ENCODE measurements at places on chromosomes 4 and X. TPM values are rescaled to one million over a fixed set of nuclear protein-coding genes. Genes with fewer than 3 reads are reported as not detected.

Gene KIT
- total RNA-seq = 48.9 TPM

Gene STOX2
- 6.4 TPM for total RNA-seq

Gene PTTG2
- 2.4 TPM for total RNA-seq

Gene ZXDA
- total RNA-seq = 9.9 TPM

Gene HEPH
- total RNA-seq = 147 TPM

Gene GAR1
- total RNA-seq = 4.6 TPM

DNA sequence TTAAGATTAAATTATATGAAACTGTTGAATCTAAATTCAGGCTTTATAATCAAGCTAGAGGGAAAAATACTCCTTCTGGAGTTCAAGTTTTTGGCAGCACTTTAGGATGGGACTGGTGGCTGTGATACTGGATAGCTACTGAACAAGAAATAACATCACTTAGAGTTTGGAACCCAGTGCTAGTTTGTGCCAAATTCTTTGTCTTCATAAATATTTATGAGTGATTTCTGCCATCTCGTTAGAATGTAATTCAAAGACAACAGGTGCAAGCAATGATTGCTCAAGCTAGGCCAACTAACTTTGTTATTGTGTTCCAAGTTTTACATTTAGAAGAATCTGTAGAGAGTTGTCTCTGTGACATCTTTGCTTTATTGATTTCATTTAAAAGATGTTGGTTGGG lies 417.9 kb downstream of the FAT4 start:
- no peak for DNase-seq

DNA sequence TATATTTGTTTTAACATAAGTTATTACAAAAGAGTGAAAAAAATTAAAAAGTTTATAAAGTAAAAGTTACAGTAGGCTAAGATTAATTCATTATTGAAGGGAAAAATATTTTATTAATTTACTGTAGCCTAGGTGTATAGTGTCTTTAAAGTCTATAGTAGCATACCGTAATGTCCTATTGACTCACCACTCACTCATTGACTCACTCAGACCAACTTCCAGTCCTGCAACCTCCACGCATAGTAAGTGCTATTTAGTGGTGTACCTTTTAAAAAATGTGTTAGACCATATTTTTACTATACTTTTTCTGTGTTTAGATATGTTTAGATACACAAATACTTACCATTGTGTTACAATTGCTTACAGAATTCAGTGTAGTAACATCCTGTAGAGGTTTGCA lies 841.1 kb downstream of the CENPC start:
- DNase-seq = no peak

DNA sequence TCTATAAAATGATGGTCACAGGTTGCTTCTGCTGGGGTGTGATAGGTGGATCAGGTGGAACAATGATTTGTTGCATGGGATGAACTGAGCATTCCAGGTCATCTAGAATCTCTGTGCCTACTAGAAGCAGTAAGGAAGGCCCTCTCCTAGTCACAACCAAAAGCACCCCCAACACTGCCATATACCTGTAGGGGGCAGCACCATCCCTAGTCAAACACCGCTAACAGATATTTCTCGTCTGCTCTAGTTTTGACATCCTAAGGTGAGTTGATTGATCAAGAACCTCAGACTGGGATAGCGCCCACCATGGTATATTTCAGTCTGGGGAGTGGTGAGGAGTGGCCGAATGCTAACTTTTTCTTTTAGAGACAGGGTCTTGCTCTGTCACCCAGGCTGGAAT lies 160.2 kb downstream of the NHS start:
- DNase-seq = no peak

DNA sequence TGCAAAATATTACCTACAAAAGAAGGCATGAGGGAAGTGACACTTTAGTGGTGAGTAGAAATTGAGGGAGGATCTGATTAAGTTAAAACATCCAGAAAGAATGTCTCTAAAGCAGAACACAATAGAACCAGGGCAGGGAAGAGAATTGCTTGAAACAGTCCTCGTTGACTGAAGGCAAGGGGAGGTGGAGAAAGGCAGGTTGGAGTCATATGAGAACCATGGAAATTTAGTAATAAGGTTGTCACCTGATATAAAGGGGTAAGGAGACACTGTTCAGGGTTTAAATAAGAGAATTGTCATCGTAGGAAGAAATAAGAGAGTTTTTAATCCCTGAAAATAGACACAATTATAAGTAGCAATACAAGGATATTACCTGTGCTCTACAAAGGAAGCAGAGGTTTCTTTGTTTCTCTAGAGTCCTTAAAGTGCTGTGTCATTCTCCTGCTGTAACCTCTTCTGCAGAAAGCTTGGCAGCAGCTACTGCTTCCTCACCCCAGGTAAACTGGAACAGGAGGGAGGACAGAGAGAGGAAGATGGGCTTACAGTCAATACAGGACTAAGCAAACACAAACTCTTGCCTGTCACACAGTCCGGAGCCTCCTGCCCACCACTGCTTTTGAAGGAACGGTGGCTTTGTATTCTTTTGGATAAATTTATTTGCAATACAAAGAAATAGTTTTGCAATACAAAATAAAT lies 258.4 kb downstream of the PPARGC1A start:
- no peak for DNase-seq

DNA sequence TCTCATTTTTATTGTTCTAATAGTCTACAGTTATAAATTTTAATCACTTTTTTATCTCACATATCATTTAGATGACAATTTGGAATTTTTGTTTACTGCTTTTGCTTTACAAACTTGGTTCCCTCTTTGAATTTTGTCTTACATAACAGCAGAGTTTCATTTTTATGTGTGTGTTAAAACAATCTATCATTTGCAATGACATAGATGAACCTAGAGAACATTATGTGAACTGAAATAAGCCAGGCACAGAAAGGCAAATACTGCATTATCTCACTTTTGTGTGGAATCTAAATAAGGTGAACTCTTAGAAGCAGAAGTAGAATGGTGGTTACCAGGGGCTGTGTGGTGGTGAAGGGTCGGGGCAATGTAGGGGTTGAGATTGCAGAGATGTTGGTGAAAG lies 170.7 kb downstream of the GASK1B start:
- no peak for DNase-seq

- DNase-seq = no peak
Observed at GRCh38 chr4:138305050-138305449, 62.9 kb upstream of the SLC7A11 start.

- DNase-seq = no peak
Observed at GRCh38 chr4:138251938-138252337, 9.8 kb upstream of the SLC7A11 start.

GRCh38 chr4:109559625-109559982 lies 442 bp upstream of the MCUB start:
- DNase-seq = no peak

GRCh38 chr4:10175626-10176025 lies 59.0 kb upstream of the WDR1 start:
- no peak for DNase-seq
